HL-60 (cell line): ENCODE measurements at places on chromosomes 7 and 10.

DNA sequence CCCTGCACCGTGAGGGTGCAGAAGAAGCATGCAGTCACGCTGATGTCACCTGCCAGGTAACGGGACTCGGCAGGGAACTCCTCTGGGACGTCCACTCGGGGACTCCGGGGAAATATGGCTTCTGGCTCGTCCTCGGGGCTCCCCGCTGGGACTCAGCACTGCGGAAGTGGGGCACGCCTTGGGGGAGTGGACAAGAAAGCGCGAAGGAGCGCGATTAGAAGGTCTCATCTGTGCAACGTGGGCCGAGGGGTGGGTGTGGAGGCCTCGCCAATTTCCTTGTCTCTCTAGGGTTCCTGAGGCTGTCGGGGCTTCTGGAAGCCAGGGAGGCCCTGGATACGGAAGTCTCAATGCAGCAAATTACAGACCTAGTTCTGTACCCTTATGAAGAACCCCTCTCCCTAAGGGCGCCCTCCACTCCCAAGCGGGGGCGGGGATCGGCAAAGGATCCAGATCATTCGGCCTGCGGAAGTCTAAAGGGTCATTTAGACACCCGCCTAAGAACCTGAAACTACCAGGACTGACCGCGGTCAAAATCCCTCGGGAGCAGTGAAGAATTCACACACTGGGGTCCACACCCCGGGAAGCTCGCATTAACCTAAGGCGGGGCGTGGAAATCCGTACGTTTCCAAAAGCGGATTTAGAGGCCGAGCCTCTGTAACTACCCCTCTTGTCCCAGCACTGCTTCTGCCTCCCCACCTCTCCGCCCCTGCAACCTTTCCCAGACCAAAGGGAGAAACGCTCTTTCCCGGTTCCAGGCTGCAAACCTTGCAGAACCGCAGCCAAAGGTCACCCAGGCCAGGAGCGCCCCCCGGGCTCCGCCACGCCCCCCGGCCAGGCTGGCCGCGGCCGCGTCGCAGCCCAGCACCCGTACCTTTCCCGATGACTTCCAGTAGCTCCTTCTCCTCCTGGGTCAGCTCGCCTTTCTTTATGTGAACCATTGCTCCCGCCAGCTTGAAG is 640 bp downstream of the ANKMY2 start:
- DNase-seq, result no peak

- DNase-seq, result no peak
Observed at GRCh38 chr10:61923210-61923949, 21.9 kb downstream of the ARID5B start.

DNA sequence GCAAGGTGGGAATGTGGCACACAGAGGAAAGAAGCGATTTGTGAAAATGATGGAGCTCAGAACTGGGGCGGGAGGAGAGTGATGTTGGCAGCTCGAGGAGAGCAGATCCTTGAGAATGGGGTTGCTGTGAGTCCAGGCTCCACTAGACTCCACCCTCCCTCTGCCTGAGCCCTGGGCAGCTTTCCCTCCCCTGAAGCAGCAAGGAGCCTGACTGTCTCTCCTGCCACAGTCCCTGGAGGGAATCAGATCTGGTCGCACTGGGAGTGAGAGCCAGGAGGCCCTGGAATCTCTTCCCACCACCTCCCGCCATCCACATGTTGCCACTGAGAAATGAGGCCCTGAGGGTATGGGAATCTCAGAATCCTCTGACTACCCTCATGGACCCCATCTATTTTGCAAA is 362.7 kb downstream of the PLXNA4 start:
- no peak for DNase-seq

- DNase-seq, result no peak
Observed at GRCh38 chr7:71286924-71287323, 155.0 kb downstream of the GALNT17 start.

DNA sequence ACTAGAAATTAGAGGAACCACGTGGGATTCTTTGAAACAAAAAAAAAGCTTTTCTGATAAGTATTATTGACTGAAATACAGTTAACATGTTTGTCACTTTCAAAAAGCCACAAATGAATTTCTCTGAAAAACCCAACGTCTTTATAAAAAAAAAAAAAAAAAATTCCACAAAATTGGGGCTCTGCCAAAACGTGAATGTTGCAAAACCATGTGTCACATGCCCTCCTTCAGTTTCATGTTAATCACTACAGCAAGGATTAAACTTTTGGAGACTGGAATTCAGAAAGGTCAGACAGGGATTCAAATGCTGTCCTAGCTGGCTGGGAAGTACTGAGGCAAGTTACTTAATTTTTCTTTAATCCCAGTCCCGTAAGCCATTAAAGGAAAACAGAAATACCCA is 278.0 kb upstream of the KLF14 start:
- DNase-seq, result peak; percentile 18

DNA sequence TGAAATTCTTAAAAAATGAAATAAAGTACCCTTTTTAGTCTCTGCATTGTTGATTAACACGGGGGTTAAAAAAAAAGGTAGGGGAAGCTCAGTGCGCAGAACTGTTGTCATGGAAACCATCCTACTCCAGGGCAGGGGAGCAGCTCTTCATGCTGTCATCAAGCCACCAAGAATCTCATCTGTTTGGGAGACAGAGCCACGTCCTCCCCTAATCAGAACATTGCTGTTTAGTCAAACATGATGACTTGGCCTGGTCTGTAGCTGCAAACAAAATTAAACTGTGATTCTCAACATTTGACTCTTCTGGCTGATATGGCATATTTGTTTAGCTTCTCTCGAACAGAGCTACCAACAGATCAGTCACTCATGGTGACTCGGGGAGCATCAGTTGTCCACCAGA is 254.4 kb upstream of the KLF14 start:
- DNase-seq, result no peak

GRCh38 chr7:26151096-26151495 is 902 bp upstream of the NFE2L3 start:
- DNase-seq, result no peak

DNA sequence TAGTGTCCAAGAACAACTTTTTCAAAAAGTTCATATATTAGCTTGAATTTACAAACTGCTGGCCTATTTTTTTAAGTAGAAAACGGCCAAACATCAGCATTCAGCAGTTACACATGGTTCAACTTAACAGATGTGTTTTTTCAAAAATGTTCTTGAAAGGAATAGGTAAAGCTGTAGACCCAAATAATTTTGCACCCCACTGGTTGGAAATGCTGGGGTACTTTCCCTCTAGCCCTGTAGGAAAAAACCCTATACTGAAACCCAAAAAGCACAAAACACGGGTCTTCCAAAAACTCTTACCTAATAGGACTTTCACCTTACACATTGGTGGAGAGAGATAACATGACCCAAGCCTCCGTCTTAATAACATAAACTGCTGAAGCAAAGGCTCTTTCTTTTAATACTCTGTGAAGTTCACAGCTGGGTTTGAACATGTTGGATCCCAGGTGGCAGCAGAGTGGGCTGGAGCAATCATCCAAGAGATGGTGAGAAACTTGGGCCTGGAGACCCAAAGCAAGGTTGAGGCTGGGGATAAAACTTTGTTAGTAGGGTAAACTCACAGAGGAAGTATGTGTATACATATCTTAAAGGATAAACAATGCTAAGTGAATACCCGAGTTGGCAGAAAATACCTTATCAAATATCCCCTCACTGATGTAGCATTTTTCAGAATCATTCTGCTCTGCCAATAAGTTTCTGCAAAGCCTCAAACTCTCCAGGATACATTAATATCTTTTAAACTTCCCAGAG is 629 bp upstream of the DNAJC9 start:
- DNase-seq, result no peak

- DNase-seq, result no peak
Observed at GRCh38 chr7:92375013-92375412, 72.3 kb upstream of the GATAD1 start.

GRCh38 chr7:38178695-38179344 is 775 bp downstream of the STARD3NL start:
- DNase-seq, result no peak

DNA sequence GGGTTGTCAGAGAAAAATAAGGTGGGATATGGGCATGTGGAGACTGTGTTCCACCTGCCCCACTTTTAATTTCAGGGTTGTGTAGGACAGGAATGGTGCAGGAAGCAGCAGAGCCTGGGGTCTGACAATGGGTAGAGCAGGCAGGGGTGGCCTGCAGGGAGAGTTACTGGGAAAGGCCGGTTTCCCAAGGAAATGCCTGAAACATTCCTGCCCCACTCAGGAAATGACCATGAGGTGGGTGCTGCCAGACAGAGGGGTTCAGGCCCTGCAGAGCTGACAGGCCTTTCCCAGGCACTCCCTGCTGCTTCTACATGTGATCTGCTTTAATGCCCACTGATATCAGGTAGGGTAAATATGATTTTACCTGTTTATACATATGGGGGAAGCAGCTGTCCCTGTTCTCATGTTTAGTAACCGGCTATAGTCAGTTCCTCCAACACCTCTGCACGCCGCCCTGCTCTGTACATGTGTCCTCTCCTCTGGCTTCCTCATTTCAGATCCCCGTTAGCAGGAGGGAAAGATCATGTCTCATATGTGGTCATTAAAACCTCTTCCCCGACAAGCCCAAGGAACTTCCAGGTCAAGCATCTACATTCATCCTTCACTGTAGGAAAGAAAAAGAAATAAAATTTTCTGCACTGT is 118.6 kb upstream of the PRSS58 start:
- DNase-seq, result peak; percentile 52

DNA sequence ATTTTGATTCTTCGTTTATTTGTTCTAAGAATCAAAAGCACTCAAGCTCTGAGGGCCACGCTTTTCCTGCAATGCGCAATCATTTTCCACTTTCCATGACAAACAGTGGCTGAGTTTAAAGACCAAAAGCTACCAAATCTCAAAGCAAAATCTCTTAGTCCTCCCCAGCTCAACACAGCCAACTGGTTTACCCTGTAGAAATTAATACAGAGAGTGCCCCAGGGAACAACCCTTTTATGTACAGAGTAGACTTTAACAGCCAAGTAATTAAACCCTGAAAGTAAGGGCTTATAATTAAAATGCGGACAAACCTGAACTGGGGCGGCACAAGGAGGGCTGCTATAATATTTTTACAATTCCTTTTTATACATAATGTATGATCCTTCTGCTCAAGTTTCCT is 53.2 kb downstream of the FAM53B start:
- no peak for DNase-seq

- no peak for DNase-seq
Observed at GRCh38 chr10:69358148-69358795, 58.4 kb downstream of the TACR2 start.

- no peak for DNase-seq
Observed at GRCh38 chr10:105185161-105185560, 544.1 kb downstream of the SORCS3 start.

DNA sequence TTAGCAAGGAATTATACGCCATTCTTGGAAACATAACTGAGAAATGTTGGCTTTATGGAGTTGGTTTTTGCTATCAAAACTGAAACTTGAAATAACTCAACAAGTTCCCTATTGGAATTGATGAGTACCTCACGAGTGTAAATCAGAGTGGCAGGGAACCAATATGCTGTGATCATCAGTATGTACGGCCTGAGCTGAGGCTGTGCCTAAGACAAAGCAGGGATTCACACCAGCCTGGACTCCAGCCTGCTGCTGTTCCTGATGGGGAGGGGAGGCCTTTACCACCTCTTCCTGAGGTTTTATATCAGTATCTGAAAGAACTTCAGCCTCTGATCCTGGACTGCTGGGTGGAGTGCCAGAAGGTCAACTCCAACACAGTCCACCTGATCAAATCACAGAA is 52.7 kb downstream of the CRTAC1 start:
- no peak for DNase-seq

GRCh38 chr10:6182454-6183098 is 20.2 kb upstream of the PFKFB3 start:
- DNase-seq, result no peak

DNA sequence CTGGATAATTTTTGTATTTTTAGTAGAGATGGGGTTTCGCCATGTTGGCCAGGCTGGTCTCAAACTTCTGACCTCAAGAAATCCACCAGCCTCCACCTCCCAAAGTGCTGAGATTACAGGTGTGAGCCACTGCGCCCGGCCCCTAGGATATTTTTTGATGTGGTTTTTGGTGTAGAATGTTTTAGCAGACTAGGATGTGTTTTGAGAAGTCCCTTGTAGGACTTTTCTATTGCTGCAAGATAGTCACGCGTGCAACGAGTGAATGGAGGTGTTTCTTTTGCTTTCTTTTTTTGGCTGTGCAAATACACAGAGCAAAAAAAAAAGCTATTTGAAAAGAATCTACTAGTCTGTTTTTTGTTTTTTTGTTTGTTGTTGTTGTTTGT is 29.8 kb upstream of the KLF6 start:
- no peak for DNase-seq

DNA sequence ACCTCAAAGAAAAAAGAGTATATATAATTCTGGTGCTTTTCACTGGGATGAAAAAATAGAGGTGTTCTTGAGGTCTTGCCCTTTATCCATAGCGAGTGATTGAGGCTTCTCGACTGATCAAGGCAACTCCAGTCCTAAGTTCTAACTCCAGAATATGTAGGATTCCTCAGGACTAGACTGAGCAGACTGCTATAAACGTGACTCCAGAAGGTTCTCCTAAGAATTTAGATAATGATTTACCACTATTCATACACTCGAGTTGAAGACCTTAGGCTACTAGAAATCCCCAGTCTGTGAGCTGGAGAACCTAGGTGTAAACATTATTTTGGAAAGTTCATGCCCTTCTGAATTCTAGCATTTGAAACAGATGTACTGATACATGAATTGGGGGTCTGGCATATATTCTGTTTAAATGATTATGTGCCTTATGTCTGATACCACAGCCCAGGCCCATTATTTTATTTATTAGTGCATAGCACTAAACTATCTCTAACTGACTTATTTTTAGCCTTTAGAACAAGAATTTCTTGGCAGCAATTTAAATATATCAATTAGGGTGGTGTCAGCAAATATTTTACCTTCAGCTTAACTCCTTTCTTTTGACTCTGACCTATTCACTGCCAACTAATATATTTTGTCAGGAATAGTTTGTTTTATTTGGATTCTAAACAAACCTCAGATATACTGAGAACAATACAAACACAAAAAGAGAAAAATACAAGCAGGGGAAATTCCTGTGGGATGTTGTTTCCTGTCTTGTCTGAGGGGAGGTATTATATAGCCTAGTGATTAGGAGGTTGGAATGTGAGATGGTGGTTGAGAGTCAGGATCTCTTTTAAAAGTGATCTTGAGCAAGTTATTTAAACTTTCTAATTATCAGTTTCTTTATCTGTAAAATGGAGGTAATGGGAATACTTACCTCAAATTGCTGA is 75.8 kb downstream of the PODXL start:
- no peak for DNase-seq

DNA sequence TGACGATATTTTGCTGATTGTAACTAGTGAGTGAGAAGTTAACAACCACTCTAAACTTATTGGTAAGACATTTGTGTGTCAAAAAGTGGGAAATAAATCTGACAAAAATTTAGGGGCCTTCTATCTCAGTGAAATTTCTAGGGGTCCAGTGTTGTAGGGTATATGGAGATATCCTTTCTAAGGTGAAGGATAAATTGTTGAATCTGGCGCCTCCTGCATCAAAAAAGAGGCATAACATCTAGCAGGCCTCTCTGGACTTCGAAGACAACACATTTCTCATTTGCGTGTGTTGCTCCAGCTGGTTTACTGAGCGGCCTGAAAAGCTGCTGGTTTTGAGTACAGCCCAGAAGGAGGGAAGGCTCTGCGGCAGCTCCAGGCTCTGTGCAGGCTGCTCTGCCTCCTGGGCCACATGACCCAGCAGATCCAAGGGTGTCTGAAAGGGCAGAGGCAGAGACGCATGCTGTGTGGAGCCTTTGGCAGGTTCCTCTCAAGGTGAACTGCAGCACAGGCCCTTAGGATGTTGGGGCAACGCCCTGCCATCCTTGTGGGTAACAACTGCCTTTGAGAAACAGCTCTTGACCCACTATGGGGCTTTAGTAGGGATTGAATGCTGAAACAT is 72.4 kb downstream of the LMBR1 start:
- DNase-seq, result no peak
